ENCODE measurements at places on chromosomes 5 and 9. TPM values are rescaled to one million over a fixed set of nuclear protein-coding genes. Genes with fewer than 3 reads are reported as not detected.

The RAB3C gene
- 0.27 TPM for total RNA-seq

The PTRH1 gene
- 81.9 TPM for total RNA-seq

The FAM151B gene
- 3.5 TPM for total RNA-seq

The UCK1 gene
- 25.4 TPM for total RNA-seq

The LCN1 gene
- total RNA-seq, result not detected

The GPX3 gene
- 16.1 TPM for total RNA-seq

The OR1J1 gene
- not detected for total RNA-seq

The LCN15 gene
- total RNA-seq, result 1.6 TPM

The OR13C4 gene
- not detected for total RNA-seq

The CDC25C gene
- 9.4 TPM for total RNA-seq

The PNPLA7 gene
- total RNA-seq, result 0.34 TPM

The IL31RA gene
- total RNA-seq, result 1.4 TPM

The LOX gene
- total RNA-seq, result 18.3 TPM

The IFT74 gene
- 10.2 TPM for total RNA-seq

The SAPCD2 gene
- total RNA-seq, result 28.1 TPM

The SLC4A9 gene
- total RNA-seq, result not detected

The NR2F1 gene
- 14.1 TPM for total RNA-seq

The NR2F1-AS1 gene
- 7.9 TPM for total RNA-seq

The WHRN gene
- 0.79 TPM for total RNA-seq

The CREBRF gene
- total RNA-seq, result 7.2 TPM

The CYSRT1 gene
- total RNA-seq, result 0.20 TPM

The FREM1 gene
- not detected for total RNA-seq

The ADAMTSL2 gene
- total RNA-seq, result not detected

The JAK2 gene
- 6.0 TPM for total RNA-seq

The HAVCR2 gene
- not detected for total RNA-seq

The TSLP gene
- total RNA-seq, result not detected

The FOXD4L3 gene
- total RNA-seq, result not detected

The CORO2A gene
- total RNA-seq, result 0.84 TPM

The KIF4B gene
- total RNA-seq, result under 0.01 TPM

The DMRT3 gene
- not detected for total RNA-seq

The PCDH1 gene
- total RNA-seq, result 155 TPM

The PCDHAC2 gene
- total RNA-seq, result 0.73 TPM

The ELAVL2 gene
- 1.1 TPM for total RNA-seq

The SNAPC4 gene
- 7.4 TPM for total RNA-seq

The HACD4 gene
- total RNA-seq, result 6.1 TPM

The IL3 gene
- total RNA-seq, result not detected

The PPWD1 gene
- total RNA-seq, result 20.0 TPM

The TICAM2 gene
- total RNA-seq, result 2.7 TPM

The HTR1A gene
- not detected for total RNA-seq

The LRRC14B gene
- total RNA-seq, result not detected

The GNG10 gene
- 101 TPM for total RNA-seq

The NOP16 gene
- total RNA-seq, result 29.2 TPM

The OR1K1 gene
- not detected for total RNA-seq

The TAF11L12 gene
- total RNA-seq, result not detected
